ENCODE measurements at places on chromosomes 6 and 20. TPM values are rescaled to one million over a fixed set of nuclear protein-coding genes. Genes with fewer than 3 reads are reported as not detected.

DNA sequence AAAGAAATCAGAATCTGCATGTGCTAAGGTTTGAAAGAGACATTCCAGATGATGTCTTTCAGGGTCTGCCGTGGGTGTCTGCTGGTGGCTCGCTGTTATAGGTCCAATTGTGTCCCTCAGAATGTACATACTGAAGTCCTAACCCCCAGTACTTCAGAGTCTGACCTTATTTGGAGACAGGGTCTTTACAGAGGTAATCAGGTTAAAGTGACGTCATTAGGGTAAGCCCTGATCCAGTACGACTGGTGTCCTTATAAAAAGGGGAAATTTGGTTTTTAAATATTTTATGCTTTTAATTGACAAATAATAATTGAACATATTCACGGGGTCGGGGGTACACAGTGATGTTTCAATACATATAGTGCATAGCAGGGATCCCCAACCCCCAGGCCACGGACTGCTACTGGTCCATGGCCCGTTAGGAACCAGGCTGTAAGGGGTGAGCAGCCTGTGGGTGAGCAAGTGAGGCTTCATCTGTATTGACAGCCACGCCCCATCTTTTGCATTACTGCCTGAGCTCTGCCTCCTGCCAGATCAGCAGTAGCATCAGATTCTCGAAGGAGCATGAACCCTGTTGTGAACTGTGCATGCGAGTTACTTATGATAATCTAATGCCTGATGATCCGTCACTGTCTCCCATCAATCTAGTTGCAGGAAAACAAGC is 33.2 kb upstream of the SLC22A23 start:
- H3K36me3 ChIP-seq = no peaks in the 10 kb centered on the region
- H3K27me3 ChIP-seq = no peaks in the 10 kb centered on the region
- no peak overlapping the region for H3K27ac ChIP-seq
- no peak for DNase-seq

NOTCH4 gene
- total RNA-seq = 0.43 TPM

- no peak overlapping the region for H3K27ac ChIP-seq
- H3K4me3 ChIP-seq = no peak overlapping the region
- no peaks in the 10 kb centered on the region for H3K27me3 ChIP-seq
- no peak for DNase-seq
- no peaks in the 10 kb centered on the region for H3K36me3 ChIP-seq
Measured at GRCh38 chr20:14902432-14903089, 565.1 kb upstream of the FLRT3 start.

GRCh38 chr6:139438775-139439174 is 64.3 kb upstream of the CITED2 start:
- peaks cover 14% of the 10 kb centered on the region for H3K4me1 ChIP-seq
- no peaks in the 10 kb centered on the region for H3K36me3 ChIP-seq
- H3K27me3 ChIP-seq = no peaks in the 10 kb centered on the region
- DNase-seq = no peak
- H3K4me3 ChIP-seq = no peak overlapping the region

LIN28B gene
- total RNA-seq = 7.9 TPM

ID4 gene
- not detected for total RNA-seq

GRCh38 chr6:139699911-139700310 is 325.5 kb upstream of the CITED2 start:
- H3K36me3 ChIP-seq = no peaks in the 10 kb centered on the region
- no peak overlapping the region for H3K4me3 ChIP-seq
- H3K27ac ChIP-seq = no peak overlapping the region
- no peak for DNase-seq
- H3K4me1 ChIP-seq = peaks cover 7% of the 10 kb centered on the region

- H3K4me3 ChIP-seq = no peak overlapping the region
- no peak overlapping the region for H3K27ac ChIP-seq
- no peaks in the 10 kb centered on the region for H3K27me3 ChIP-seq
- DNase-seq = no peak
- H3K36me3 ChIP-seq = no peaks in the 10 kb centered on the region
Measured at GRCh38 chr6:166724576-166724975, 97.5 kb upstream of the RPS6KA2 start.

DNA sequence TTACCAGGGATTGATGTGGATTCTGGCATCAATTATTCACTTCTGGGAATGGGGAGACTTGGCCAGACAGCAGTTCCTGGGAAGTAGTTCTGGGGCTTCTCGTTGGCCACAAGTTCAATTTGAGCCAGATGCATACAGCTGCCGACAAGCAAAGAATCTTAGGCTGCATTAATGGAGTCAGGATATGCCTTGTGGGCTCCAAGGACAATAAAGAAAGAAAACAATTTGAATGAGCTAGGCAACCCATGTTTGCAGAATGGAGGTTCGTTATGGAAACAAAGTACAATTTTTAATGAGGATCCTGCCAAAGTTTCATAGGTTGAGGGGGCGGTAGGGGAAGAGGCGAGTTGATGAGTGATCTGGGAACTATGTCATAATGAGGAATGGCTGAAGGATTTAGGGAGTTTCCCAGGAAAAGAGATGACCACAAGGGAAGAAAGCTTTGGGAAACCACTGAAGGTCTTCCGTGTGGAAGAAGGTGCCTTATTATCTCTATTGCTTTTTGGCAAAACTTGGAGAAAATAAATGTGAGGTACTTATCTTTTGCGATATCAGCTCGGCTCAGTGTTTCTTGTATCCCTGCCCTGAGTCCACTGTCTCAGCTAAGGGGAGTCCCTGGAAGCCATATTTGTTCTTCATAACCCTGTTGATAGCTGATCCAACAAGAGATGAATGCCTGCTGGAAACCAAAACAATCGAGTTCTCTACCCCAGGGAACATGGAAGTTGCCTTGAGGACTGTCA is 181.0 kb upstream of the ZNF217 start:
- H3K27ac ChIP-seq = peak overlapping the region; percentile 66
- H3K36me3 ChIP-seq = no peaks in the 10 kb centered on the region
- H3K4me3 ChIP-seq = no peak overlapping the region
- no peaks in the 10 kb centered on the region for H3K27me3 ChIP-seq

GRCh38 chr6:118444796-118445195 is 103.3 kb upstream of the PLN start:
- H3K4me1 ChIP-seq = no peaks in the 10 kb centered on the region
- DNase-seq = no peak
- no peak overlapping the region for H3K4me3 ChIP-seq
- H3K27ac ChIP-seq = no peak overlapping the region
- no peaks in the 10 kb centered on the region for H3K27me3 ChIP-seq
- H3K36me3 ChIP-seq = no peaks in the 10 kb centered on the region

PNRC1 gene
- total RNA-seq = 42.1 TPM

DNA sequence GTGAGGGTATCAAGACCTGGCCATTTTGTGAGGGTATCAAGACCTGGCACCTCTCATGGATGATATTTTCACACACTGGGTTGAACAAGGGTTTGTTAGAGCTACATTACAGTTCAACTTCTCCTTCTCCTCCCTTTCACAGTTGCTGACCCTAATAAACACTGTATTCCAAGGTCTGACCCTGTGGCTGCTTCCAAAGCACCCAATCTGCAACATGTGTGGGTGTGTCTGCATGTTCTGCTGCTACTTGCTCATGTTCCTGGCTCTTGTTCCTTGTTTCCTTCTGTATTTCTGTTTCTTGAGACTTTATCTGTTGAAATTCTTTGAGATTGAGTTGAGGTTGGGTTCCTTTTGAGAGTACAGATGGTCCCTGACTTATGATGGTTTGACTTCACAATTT is 162.1 kb upstream of the GMDS start:
- no peak overlapping the region for H3K27ac ChIP-seq
- DNase-seq = no peak
- H3K4me1 ChIP-seq = no peaks in the 10 kb centered on the region

DNA sequence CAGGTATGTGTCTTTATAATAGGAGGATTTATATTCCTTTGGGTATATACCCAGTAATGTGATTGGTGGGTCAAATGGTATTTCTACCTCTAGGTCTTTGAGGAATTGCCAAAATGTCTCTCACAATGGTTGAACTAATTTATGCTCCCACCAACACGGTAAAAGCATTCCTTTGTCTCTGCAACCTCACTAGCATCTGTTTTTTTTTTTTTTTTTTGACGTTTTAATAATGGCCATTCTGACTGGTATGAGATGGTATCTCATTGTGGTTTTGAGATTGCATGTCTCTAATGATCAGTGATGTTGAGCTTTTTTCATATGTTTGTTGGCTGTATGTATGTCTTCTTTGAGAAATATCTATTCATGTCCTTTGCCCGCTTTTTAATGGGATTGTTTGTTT is 144.9 kb upstream of the RGS17 start:
- no peak overlapping the region for H3K27ac ChIP-seq
- no peak overlapping the region for H3K4me3 ChIP-seq
- H3K4me1 ChIP-seq = no peaks in the 10 kb centered on the region
- no peaks in the 10 kb centered on the region for H3K27me3 ChIP-seq

- H3K4me3 ChIP-seq = no peak overlapping the region
- peaks cover 23% of the 10 kb centered on the region for H3K4me1 ChIP-seq
- peak overlapping the region; percentile 7 for H3K27ac ChIP-seq
- H3K27me3 ChIP-seq = no peaks in the 10 kb centered on the region
- DNase-seq = no peak
- H3K36me3 ChIP-seq = no peaks in the 10 kb centered on the region
Measured at GRCh38 chr6:11754625-11755271, 23.9 kb downstream of the ADTRP start.

DNA sequence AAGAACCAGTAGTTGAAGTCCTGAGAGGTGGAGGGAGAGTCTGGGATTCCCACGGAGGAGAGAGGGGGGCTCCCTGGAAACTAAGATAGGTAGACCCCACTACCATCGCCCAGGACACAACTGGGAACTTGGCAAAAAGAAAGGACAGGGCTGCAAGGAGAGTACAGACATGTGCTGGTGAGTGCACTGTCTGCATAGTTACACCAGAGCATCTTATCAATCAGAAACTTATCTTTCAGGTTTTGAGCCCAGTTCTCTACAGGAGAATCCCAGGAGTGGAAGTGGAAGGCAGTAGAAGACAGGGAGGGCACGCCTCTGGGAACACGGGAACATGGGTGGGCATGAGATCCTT is 12.2 kb downstream of the NFKBIL1 start:
- H3K4me3 ChIP-seq = no peak overlapping the region
- peaks cover 4% of the 10 kb centered on the region for H3K4me1 ChIP-seq
- no peaks in the 10 kb centered on the region for H3K27me3 ChIP-seq
- DNase-seq = no peak
- H3K27ac ChIP-seq = peak overlapping the region; percentile 43

DNA sequence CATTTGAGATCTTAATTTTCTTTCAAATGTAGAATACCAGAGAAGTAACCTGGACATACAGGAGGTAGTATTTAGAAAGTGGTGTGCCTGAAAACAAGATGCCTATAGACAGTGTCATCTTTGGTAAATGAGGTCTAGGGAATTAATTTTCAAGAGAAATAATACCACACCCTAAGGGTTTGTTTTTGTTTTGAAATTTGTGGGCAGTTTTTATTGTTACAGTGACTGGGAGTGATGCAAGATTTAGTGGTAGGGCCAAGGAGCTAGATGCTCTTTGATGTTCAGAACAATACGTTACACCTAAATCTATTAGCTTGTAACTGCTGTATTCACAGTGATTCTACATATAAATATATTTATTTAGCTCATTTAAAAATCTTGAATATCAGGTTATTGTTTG is 856.5 kb upstream of the MAP3K7 start:
- H3K4me3 ChIP-seq = no peak overlapping the region
- H3K27me3 ChIP-seq = no peaks in the 10 kb centered on the region
- H3K36me3 ChIP-seq = no peaks in the 10 kb centered on the region
- H3K4me1 ChIP-seq = no peaks in the 10 kb centered on the region
- DNase-seq = no peak

OR14J1 gene
- total RNA-seq = not detected

LHFPL5 gene
- total RNA-seq = not detected

GRCh38 chr20:3334156-3334943 is 73.1 kb downstream of the DNAAF9 start:
- DNase-seq = no peak
- H3K27me3 ChIP-seq = no peaks in the 10 kb centered on the region
- H3K36me3 ChIP-seq = no peaks in the 10 kb centered on the region
- no peak overlapping the region for H3K4me3 ChIP-seq
- H3K27ac ChIP-seq = no peak overlapping the region

GRCh38 chr6:155272353-155273232 is 8.8 kb downstream of the CLDN20 start:
- peaks cover 1% of the 10 kb centered on the region for H3K36me3 ChIP-seq
- no peak overlapping the region for H3K27ac ChIP-seq

COL10A1 gene
- total RNA-seq = not detected

LY6G5C gene
- total RNA-seq = 2.9 TPM

- no peaks in the 10 kb centered on the region for H3K36me3 ChIP-seq
- no peak overlapping the region for H3K27ac ChIP-seq
- DNase-seq = no peak
- no peak overlapping the region for H3K4me3 ChIP-seq
Measured at GRCh38 chr20:24798930-24799705, 150.0 kb upstream of the CST7 start.

MUC22 gene
- total RNA-seq = not detected

BMP5 gene
- 0.49 TPM for total RNA-seq

DNA sequence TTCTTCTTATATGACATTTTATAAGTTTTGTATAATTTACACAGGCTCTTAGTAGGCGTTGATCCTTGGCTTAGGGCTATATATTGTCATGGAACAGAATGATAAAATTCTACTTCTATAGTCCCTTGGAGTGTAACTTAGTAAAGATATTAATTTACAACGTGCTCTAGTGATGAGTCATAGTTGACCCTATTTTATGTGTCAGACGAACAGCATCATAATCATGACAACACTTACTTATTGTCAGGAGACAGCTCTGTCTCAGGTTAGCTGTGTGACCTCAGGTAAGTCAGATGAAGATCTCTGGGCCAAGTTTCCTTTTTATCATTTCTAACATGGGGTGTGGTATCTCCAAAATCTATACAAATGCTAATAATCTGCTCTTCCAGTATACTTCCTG is 473.5 kb downstream of the UTRN start:
- H3K4me3 ChIP-seq = no peak overlapping the region
- no peaks in the 10 kb centered on the region for H3K27me3 ChIP-seq
- no peak for DNase-seq
- H3K4me1 ChIP-seq = no peaks in the 10 kb centered on the region
- H3K27ac ChIP-seq = no peak overlapping the region

DNA sequence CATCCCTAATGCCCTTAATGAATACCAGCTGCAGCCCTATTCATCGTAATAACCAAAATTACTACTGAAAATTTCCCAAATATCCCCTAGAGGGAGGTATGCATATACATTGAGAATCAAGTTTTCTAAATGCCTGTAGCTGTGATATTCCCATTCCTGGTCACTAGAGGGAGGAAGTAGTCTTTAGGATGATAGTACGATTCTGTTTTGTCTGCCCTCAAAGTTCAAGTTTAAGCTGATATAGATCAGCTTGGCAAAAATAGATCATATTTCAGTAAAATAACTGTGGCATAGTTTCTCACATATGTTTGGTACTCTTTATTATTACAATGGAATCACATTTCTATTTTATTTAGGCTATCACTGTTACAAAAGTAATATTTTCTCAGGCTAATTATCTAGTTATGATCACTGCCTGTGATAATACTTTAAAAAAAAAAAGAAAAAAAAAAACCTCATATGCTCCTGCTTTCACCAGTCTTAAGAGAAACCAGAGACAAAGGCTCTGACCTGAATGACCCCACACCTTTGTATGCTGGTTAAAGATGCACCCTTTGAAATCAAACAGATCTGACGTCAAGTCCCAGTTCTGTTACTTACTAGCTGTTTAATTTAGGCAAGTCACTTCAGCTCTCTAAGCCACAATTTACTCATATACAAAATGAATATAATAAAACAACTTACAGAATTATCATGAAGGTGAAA is 11.0 kb downstream of the TSPYL1 start:
- no peaks in the 10 kb centered on the region for H3K36me3 ChIP-seq
- no peak overlapping the region for H3K4me3 ChIP-seq
- no peaks in the 10 kb centered on the region for H3K4me1 ChIP-seq
- no peaks in the 10 kb centered on the region for H3K27me3 ChIP-seq
- peak; percentile 56 for DNase-seq
- no peak overlapping the region for H3K27ac ChIP-seq

TRIM38 gene
- total RNA-seq = 0.70 TPM

GRCh38 chr20:35059110-35059509 is 33.5 kb downstream of the TRPC4AP start:
- no peak for DNase-seq
- no peaks in the 10 kb centered on the region for H3K27me3 ChIP-seq
- 0 out of 2 replicates have a peak, but pooled peaks cover 4% of the 10 kb centered on the region for H3K36me3 ChIP-seq
- peaks cover 3% of the 10 kb centered on the region for H3K4me1 ChIP-seq
